ENCODE measurements at places on chromosomes 7 and 10. TPM values are rescaled to one million over a fixed set of nuclear protein-coding genes. Genes with fewer than 3 reads are reported as not detected.

FRMD4A gene
- total RNA-seq, result 32.6 TPM

PITX3 gene
- not detected for total RNA-seq

DNA sequence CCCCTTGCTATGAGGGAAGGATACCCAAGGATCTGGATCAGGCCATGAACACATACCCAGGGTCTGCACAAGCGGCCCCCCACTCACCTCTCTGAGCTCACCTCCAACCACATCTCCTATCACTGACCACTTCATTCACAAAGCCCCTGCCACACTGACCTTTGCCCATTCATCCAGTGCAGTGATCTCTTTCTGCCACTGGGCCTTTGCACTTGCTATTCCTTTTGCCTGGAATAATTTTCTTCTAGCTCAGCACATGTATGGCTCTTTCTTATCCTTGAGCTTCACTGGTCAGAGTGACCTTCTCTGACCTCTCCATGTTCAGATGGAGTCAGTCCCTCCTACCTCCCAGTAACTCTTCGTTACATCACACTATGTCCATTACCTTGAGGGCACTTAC lies 48.3 kb downstream of the ADRA2A start:
- no peak for ATAC-seq

DNA sequence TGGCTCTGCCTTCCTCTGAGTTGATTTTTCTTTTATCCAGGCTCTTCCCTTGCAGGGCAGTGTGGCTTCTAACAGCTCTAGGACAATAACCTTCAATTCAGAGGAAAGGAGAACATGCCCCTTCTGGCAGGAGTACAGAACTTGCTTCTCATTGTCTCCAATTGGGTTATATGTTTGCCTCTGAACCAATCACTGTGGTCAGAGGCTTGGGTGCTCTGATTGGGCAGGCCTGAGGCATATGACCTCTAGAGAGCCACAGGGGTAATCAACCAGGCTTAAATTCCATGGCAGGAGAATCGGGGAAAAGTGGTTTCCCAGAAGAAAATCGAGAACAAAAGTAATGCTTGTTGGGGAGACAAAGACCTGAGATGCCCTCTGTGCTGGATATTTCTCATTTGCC lies 240.0 kb downstream of the REEP3 start:
- no peak for ATAC-seq

DNA sequence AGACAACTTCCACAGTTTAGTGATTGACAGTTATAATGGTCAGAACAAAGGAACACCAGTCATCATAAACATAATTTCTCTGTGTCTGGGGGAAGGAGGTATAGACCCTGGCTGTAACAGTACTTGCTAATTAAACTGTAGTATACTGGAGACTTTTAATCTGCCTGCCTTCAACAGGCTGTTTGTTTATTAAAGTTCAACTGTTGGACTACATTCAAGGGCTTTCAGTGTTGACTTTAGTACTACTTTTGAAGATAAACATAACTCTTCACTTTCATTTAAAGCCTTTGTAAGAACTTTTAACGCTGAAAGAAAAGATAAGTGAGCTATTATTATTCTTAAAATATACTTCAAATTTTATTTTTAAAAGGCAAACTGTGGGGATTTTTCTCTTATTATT lies 15.5 kb upstream of the PTTG1IP2 start:
- ATAC-seq, result no peak

TBX20 gene
- total RNA-seq, result not detected

DNA sequence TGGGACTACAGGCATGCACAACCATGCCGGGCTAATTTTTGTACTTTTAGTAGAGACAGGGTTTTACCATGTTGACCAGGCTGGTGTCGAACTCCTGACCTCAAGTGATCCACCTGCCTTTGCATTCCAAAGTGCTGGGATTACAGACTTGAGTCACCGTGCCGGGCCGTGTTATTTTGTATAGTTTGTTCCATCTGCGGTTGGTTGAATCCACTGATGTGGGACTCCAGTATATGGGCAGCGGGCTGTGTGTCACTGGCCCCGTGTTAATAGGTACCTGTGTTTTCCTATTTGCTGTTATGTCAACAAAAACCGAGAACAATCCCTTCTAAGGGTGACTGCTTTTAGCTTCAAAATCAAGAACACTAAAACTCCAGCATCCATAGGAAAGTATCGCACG lies 297.6 kb upstream of the PITRM1 start:
- no peak for ATAC-seq

- ATAC-seq, result peak; percentile 61
These were observed at the start of gene HECW1 for GRCh38 chr7:43112459-43112940. Gene HECW1 (plus strand): TSS chr7:43112647. CDS start chr7:43243906, 131,259 bp downstream.

DNA sequence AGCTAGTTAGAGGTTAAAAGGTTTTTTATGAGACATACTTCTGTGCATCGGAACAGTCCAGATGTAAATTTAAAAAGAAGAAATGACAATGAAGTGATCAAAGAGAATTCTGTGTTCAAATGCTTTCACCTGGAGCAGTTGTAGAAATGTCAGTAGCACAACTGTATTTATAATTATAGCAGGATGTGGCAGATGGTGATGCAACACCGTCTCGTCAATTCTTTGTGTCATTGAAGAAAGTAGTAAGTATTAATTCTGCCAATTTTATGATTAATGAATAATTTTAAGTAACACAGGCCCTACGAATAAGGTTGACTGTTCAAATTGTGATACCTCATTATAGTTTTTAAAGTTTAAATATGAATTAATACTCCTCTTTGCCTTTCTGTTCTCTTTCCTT lies 171.1 kb downstream of the ADK start:
- no peak for ATAC-seq

- no peak for ATAC-seq
These were observed 4.9 kb downstream of the OPN4 start for GRCh38 chr10:86659161-86659691.

GJD4 gene
- not detected for total RNA-seq

JMJD1C gene
- total RNA-seq, result 56.0 TPM

DNA sequence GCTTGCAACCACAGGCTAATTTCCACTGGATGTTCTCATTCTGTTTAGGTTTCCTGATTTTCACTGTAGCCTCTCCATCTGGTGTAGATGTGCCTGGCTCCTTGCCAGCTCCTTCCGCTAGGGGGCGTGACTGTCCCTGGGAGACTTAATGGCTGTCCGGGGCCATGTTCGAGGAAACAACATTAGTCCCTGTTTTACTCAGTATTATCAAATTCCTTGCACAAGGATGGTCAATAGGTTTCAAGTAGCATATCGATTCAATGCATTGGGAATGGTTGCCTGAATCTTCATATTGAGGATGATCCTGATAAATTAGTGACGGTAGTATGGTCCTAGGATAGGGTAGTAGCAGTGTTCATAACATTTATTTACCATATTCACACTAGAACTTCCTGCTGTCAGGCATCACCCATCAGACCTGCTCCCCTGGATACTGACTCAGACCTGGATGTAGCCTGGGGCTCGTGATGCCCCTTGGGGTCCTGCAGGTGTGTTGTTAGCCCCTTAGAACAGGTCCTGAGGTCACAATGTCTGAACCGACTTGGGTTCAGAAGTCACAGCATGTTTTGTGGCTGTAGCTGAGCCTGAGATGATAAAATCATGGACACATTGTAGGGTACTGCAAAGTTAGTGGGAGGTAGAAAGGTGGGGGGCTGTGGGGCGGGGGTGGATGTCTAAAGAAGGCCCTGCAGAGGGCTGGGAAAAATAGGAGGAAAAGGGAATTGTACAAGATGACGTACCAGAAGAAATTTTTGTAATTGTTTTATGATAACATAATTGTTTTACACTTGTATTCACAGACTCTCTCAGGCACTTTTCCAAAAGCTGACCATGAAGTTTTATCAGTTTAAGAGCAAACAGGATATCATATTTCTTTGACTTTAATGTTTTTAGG lies 8.9 kb upstream of the EXOC6 start:
- no peak for ATAC-seq

- ATAC-seq, result peak; percentile 43
These were observed 7.1 kb upstream of the SEMA3E start for GRCh38 chr7:83655951-83656556.

DNA sequence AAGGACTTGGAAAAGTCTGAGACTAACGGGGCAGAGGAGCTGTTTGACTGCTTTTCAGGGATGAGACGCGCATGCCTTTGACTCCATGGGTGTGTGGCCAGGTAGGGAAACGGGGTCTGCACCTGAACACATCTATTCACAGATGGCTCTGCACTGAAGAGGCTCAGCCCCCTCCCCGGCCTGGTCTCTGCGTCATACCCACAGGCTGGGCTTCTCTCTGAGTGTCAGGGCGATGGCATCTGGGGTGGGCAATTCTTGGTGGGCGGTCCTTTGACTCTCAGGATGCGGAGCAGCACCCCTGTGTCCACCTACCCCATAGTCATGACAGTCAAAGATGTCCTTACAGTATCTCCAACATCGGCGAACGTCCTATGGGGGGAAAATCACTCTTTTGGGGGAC lies 23.0 kb downstream of the PFKP start:
- ATAC-seq, result no peak

TLX1 gene
- total RNA-seq, result not detected

SLC26A5 gene
- total RNA-seq, result not detected
